ENCODE measurements at places on chromosomes 7 and 10. TPM values are rescaled to one million over a fixed set of nuclear protein-coding genes. Genes with fewer than 3 reads are reported as not detected.

The FZD8 gene
- 6.6 TPM for total RNA-seq

The HMX2 gene
- total RNA-seq = not detected

The AGAP6 gene
- 4.6 TPM for total RNA-seq

- no peaks in the 10 kb centered on the region for H3K4me1 ChIP-seq
- peaks cover 16% of the 10 kb centered on the region for H3K27me3 ChIP-seq
- no peaks in the 10 kb centered on the region for H3K36me3 ChIP-seq
- H3K4me3 ChIP-seq = no peak overlapping the region
- H3K27ac ChIP-seq = no peak overlapping the region
- DNase-seq = no peak
Observed at GRCh38 chr7:156383526-156383925, 257.0 kb upstream of the RNF32 start.

DNA sequence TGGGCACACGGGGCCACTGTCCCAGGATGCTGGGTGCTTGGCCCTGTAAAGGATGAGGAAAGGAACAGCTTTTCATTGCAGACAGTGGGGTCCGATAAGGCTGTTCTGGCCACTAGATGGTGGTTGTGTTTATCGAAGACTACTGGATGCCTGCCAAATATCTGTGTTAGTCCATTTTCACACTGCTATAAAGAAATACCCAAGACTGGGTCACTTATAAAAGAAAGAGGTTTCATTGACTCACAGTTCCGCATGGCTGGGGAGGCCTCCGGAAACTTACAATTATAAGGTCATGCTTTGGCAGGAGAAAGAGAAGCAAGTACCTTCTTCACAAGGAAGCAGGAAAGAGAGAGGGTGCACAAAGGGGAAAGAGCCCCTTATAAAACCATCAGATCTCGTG lies 32.2 kb upstream of the GARS1 start:
- DNase-seq = no peak
- H3K36me3 ChIP-seq = peaks cover 5% of the 10 kb centered on the region
- no peak overlapping the region for H3K27ac ChIP-seq
- no peak overlapping the region for H3K4me3 ChIP-seq
- no peaks in the 10 kb centered on the region for H3K27me3 ChIP-seq

All from heart right ventricle (tissue), 16 donors.